ENCODE measurements at places on chromosomes 7 and 10.
A peak's percentile ranks its signal among the peaks of the same experiment; 100 is the strongest.

DNA sequence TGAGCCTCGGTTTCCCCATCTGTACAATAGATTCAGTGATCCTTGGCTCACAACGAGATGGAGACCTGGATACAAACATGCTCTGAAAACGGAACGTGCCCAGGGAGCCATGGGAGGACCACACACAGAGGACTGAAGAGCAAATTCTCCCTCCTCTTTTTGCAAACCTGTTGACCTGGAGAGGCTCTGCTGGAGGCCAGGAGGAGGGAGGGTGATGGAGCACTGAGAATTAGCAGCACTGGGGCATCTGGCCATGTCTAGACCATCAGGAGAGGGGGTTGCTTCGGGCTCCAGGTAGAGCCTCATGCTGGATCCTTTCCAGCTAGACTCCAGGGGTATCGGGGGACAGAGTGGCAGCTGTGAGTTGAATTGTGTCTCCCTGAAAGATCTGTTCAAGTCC lies 97.4 kb upstream of the GPR26 start:
- no peak for DNase-seq

DNA sequence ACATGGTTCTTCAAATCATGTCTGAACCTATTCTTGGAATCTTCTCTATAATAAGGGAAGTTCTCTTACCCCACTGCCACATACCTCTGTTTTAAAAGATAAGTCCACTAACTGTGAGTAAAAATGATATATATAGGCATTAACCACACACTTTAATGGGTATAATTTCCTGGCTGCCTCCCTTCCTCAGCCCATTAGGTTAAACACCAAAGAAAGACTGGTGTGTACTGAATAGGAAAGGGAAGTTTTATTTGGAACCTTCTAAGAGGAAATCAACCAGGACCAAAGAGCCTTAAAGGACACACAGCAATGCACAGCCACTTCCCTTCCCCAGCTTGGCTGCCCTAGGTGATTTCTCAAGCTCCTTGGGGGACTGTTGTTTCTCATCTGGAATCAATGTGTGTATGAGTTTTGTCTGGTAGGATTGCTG lies 5.0 kb upstream of the WBP1L start:
- no peak for DNase-seq

GRCh38 chr10:89269433-89270152 lies 18.0 kb upstream of the LIPA start:
- no peak for DNase-seq

GRCh38 chr10:52335665-52336064 lies 21.6 kb downstream of the DKK1 start:
- DNase-seq, result no peak

DNA sequence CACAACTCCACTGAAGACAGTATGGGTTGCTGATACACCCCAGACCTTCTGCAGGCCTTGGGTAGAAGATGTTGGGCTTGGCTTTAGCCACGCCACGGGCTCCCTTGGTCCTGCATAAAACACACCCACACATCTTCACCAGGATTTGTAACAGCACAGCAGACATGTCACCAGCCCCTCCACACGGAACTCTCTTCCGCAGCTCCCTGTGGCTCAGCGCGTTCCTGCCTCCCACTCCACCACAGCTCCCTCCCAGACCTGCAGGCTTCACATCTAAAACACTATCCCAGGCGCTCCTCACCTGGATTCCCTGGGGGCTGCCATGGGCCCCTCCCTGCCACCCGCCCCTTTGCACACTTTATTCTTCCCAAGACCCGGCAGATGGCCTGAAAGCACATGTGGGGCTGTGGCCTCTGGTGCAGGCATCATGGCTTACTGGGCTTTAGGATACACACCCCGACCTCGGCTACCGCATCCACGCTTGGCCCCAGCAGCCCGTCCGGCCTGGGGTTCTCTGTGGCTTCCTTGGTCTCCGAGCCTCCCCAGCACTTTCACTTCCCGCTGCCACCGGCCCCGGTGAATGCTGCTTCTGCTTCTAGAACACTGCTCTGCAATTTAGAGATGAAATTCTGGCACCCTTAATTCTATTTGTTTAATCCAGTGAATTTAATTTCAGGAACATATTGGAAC lies 432.9 kb downstream of the DNAJB6 start:
- no peak for DNase-seq

DNA sequence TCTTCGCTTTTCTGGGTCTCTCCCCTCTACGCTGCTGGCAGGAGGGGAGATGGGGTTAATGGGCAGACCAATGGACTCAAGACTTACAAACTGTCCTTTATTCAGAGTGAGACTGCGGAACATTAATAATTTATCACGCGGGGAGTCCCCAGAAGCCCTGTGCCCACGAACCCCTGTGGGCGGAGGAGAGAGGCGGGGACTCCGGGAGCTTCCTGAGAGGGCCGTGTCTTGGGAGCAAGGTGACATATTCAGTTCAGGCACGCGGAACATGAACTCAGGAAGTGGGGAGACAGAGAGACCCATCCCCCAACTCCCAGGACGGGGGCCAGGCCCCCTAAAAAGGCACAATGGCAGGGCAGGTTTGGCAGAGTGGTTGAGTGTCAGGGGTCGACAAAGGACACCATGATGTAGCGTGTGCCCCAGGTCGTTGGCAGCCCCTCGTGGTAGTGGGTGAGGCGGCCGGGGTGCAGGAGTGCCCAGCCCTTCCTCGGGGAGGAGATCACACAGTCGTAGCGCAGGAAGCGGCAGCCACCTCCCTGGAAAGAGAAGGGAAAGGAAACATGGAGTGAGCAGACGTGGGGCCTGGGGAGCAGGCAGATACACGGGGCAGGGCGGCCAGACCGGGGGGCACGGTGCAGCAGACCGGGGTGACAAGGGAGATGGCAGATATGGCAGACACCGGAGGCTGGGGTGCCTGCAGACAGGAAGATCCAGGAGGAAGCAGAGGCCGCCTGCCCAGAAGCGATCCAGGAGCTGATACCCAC lies 5.2 kb upstream of the MOGAT3 start:
- no peak for DNase-seq

GRCh38 chr10:88115407-88115806 lies 252.0 kb downstream of the PTEN start:
- DNase-seq, result no peak

DNA sequence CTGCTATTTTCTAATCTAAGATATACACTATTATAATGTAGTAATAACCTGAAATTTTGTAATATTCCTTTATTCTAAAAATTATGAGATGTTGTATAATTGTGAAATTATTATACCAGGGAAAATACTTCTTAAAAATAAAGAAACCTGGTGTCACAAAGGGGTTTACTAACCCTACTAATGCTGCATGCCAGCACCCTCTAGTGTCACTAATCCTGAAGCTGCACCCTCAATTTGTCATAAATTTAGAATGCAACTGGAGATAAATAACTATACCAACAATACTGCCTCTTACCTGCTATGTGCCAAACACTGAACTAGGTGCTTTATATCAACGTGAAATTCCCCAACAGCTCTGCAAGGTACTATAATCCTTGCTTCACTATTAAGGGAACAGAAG lies 30.8 kb downstream of the TM9SF3 start:
- no peak for DNase-seq

GRCh38 chr7:10075866-10076265 lies 897.8 kb upstream of the PHF14 start:
- no peak for DNase-seq

DNA sequence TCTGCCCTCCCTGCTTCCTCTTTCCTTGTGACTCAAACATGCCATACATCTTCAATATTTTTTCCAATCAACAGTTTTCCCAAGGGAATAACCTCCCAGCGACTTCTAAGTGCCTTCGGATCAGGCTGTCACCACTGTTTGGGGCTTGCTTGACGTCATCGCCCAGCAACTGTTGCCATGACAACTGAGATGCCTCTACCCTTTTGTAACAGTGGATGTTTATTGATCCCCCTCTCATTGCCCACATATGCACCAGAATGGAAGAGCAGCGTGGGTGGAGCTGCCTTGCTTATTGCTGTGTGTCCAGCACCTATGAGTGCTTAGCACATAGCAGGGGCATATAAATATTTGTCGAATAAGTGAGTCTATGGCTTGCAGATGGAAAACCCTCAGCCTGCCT lies 14.4 kb downstream of the FFAR4 start:
- DNase-seq, result no peak

GRCh38 chr7:38682606-38683005 lies 51.4 kb upstream of the AMPH start:
- no peak for DNase-seq

GRCh38 chr7:158239290-158239981 lies 348.2 kb downstream of the PTPRN2 start:
- no peak for DNase-seq

DNA sequence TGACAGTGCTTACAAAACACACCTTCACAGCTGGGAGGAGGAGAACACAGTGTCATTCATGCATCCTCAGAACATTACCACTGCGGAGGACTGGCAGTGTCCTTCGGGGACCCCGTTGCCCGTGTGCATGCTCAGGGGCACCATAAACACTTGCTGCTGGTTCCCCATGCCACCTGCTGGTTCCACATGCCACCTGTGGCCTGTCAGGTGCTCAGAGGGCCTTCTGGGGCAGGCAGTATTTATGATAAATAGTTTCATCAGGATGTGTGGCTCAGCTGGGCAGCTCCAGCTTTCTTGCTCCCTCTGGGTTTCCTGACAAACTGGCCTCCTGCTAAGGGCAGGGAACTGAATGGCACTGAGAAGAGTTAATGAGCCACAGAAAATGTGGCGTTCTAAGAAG lies 32.1 kb downstream of the CELF2 start:
- DNase-seq, result no peak

DNA sequence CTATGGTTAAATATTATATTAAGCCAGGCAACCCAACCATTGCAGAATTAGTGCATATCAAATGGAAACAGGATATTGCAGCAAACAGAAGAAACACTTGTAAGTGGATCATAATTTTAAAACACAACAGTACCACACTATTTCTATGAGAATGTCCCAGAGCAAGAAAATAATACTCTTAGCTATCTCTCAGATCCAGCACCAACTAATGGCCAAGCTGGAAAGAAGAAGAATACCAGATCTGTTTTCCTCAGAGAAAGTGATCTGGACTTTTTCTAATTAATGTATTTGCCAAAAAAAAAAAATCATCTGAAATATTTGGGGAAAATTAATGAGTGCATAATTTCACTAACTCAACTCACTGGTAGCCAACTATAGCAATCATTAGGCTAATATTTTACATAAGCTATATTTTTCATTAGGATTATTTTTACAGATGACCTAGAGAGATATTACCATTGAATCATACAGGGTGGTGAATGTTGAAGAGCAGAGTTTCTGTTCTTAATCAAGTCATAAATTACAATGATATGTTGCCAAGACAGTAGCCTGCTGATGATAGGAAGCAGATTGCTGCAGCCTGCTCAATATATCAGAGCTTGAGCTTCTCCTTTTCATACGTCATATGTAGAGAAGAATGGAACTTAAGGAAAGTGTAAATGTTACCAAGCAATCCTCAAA lies 995.4 kb upstream of the LRRN3 start:
- no peak for DNase-seq

DNA sequence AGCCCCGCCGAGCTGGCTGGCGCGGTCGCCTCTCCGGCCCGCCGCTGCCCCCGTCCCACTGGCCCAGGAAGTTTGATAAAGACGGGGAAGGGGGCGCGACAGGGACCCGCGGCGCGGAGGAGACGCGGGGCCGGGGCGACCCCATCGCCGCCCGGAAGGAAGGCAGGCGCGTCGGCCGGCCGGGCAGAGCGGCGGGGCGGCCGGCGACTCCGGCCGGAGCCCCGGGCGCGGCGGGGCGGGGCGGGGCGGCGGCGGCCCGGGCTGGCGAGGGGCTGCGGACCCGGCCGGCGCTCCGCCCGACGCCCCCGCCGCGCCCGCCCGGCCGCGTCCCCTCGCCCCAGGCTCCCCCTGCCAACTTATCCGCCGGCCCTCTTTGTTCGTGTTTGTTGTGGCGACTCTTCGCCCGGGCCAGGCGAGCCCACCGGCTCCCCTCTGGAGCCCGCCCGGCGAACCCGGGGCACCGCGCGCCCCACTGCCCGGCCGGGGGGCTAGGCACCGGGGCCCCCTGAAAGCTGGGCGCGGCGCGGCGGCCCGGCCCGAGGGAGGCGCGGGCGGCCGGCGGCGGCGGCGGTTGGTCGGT lies 571 bp downstream of the KDM7A start:
- DNase-seq, result peak; percentile 10

DNA sequence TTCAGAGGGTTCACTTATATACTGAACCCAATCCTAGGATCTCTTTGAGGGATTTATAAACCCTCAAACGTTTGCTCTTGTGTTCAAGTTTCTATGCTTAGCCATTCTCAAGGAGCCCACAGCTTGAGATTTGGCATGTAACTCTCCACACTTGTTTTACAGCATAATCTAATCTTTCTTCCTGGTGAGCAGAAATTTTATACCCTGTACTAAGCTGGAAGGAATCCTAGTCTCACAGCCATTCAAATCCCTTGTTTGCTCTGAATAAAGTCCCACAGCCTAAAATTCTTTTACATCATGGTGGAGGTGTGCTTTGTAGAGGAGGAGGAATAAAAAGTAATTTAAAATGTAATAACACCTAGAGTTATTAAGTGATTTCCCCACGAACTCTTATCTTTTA lies 5.3 kb upstream of the AGR2 start:
- no peak for DNase-seq

- DNase-seq, result no peak
Measured at GRCh38 chr7:7251742-7252141, 69.4 kb downstream of the C1GALT1 start.

- DNase-seq, result no peak
Measured at GRCh38 chr7:4319280-4319679, 362.8 kb upstream of the FOXK1 start.

DNA sequence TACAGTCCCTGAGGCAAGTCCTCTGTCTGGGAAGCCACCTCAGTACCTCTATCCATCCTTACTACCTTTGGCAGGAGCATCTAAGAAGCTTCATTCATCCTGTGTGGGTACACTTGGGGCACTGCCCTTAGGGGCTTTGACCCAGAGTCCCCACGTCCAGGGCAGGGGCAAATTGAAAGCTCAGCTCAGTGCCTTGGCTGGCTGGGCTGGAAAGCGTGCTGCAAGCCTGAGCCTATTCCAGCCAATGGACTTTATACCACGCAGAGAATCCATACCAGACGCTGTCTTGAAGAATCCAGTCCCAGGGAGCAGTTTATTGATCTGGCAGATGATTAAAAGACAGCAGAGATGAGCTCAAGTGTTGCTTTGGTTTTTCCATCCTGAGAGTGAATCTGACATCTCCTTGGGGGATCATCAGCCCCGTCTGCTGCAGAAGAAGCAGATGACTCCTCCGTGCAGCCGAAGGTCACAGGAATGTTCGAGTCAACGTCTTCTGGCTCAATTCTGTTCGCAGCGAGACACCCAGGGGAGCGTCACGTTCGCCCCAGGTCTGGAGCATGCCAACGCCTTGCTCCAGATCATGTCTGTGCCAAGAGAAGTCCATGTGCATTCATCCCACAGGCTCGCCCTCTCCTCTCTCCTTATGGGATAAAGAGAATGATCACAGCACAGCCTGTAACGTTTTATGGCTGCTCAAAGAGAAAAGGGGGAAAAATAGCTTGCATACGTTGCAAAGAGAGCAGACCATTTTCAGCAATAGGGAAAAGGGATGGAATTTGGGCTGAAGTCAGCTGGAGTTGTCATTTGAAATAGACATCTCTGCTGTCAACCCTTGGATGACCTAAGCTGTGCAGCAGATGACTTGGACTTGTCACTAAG lies 35.8 kb upstream of the LYZL1 start:
- DNase-seq, result no peak

- DNase-seq, result no peak
Measured at GRCh38 chr7:47570649-47571050, 11.3 kb downstream of the TNS3 start.

- DNase-seq, result no peak
Measured at GRCh38 chr10:132866601-132867381, 75.6 kb downstream of the CFAP46 start.
